ENCODE measurements at places on chromosomes 4 and X. TPM values are rescaled to one million over a fixed set of nuclear protein-coding genes. Genes with fewer than 3 reads are reported as not detected.

DNA sequence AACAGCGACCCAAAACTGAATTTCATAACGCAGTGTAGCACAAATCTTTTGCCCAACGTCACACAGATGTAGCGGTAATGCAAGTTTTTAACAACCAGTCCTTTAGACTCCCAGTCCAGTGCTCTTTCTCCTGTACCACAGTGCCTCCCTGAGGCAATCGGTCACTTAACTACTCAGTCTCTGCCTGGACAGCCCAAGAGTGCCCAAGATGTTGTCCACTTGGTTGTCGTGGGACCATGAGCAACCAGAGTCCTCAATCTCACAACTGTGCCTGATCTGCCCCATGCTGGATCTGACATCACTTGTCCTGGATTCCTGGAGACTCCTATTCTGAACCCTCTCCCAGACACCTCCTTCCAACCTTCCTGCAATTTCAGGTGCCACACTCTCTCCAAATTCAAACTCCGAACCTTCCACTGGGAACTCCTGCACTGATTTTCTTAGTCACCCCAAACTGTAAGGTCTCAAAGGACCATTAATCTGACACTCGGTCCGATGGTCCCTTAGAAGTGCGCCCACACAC lies 702 bp downstream of the MMGT1 start:
- DNase-seq, result peak; percentile 51

GRCh38 chr4:32022071-32022470 lies 1301.9 kb downstream of the PCDH7 start:
- DNase-seq, result no peak

GRCh38 chr4:71709961-71710360 lies 73.9 kb downstream of the GC start:
- DNase-seq, result no peak

DNA sequence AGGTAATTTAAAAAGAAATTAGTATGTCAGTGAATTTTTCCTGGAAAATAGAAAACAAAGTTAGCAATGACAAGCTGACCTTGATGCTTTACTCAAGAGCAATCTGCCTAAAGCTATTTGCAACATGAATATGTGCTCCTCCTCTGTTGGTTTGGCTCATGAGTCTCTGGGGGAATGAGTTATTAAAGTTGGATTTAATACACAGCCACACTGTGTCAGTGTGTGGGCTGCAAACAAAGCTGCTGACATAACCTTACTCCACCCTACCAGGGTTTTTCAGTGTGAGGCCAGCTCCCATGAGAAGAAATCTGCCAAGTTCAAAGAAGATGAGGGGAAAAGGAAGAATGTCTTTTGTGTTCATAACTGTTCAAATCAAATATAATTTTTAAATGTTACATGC lies 280.5 kb downstream of the TLL1 start:
- no peak for DNase-seq

- DNase-seq, result no peak
Measured at GRCh38 chr4:85676050-85676425, 201.1 kb downstream of the ARHGAP24 start.

DNA sequence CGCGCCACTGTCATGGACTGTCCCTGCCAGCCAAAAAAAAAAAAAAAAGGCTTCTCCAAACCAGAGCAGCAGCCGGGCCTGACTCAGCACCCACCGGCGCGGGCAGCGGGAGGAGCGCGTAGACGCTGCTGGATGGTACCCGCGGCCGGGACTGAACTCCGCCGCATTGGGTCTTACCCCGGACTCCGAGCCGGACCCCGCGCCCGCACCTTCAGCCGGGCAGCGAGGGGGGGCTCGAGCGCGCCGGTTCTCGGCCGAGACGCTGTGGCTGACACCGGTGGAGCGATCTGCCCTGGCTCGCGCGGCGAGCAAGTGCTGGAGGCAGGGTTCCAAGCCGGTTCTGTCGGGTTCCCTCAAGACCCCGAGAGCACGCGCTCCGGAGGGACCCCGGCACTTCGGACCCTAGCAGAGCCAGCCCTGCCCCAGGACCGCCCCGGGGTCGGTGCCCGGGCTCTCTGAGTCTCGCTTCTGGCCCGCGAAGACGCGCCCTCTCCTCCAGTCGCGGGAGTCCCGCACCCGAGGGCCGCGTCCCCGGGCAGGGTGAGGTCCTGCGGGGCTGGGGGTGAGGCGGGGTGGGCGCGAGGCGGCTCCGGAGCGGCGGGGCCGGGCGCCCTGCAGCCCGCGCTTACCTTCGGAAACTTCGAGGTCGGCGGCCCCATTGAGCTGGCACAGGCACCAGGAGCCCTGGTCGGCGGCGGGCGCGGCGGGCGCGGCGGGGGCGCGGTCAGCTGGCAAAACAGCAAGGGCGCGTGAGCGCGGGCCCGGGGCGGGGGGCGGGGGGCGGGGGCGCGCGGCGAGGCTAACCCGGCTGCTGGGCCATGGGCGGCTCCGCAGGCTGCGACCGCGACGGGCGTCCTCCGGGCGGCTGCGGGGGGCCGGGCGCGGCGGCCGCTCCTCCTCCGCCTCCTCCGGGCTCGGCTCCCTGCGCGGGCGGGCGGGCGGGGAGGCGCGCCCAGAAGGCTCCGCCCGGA lies 11.8 kb upstream of the MAN2B2 start:
- DNase-seq, result no peak

- DNase-seq, result no peak
Measured at GRCh38 chr4:151297170-151297569, 20.2 kb downstream of the PRSS48 start.

DNA sequence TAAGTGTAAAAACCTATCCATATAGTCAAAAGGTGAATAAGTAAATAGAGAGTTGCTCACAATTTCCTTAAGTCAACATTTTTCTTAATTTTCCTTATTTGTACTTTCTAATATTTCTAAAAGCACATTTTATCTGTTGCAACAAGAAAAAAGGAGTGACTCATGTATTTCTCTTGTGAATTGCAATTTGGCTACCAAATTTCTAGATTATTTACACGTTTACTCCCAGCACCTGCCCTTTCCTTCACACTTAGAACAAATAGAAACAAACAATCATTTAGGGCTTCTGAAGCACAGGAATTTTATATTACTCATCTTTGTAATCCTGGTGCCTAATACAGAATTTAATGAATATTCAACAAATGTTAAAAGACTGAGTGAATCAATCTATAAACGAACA lies 22.2 kb downstream of the BTC start:
- DNase-seq, result no peak

- no peak for DNase-seq
Measured at GRCh38 chr4:174590336-174590735, 68.0 kb upstream of the HPGD start.

- DNase-seq, result no peak
Measured at GRCh38 chrX:18548996-18549395, 122.9 kb downstream of the RS1 start.

GRCh38 chrX:1026263-1027015 lies 186.0 kb downstream of the CRLF2 start:
- DNase-seq, result no peak

- no peak for DNase-seq
Measured at GRCh38 chrX:67610282-67610681, 66.5 kb downstream of the AR start.

DNA sequence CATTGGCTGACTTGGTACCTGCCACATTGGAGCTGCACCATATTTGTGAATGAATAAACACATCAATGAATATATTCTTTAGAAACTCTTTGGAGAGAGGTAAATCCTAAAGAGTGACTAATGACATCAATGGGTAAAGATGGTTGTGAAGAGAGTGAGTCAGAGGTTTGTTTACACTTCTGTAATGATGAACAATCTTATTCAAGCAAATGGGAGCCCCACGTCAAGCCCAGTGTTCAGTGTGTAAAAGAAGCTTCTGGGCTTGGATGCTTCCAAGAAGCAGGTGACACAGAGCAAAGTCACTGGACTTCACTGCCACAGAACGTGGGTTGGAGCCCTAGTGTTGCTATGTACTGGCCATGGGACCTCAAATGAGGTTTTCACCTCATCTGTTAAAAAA lies 319.0 kb downstream of the STK32B start:
- DNase-seq, result peak; percentile 45

Gene ADGRG4
- total RNA-seq, result not detected

Gene KLHL13
- total RNA-seq, result 10.4 TPM

Gene F8A3
- total RNA-seq, result 2.7 TPM

Gene PLS3
- 538 TPM for total RNA-seq

Gene NLGN3
- 0.09 TPM for total RNA-seq

Gene CCSER1
- total RNA-seq, result 1.9 TPM

Gene SULT1B1
- total RNA-seq, result 12.6 TPM

Gene GSX2
- total RNA-seq, result not detected

Gene TCEAL7
- total RNA-seq, result 1.2 TPM

Gene CFAP47
- not detected for total RNA-seq

Gene PABPC4L
- total RNA-seq, result 1.0 TPM

Gene PROM1
- total RNA-seq, result 0.14 TPM

Gene NWD2
- not detected for total RNA-seq

Gene SSX2B
- not detected for total RNA-seq

Gene TMEM156
- 0.34 TPM for total RNA-seq

Gene GPR50
- not detected for total RNA-seq
